Body of pancreas (tissue), 4 donors: ENCODE measurements at places on chromosomes 4 and X. TPM values are rescaled to one million over a fixed set of nuclear protein-coding genes. Genes with fewer than 3 reads are reported as not detected.

The PRIMPOL gene
- total RNA-seq, result 4.6 TPM

- no peak overlapping the region for H3K4me3 ChIP-seq
- no peaks in the 10 kb centered on the region for H3K4me1 ChIP-seq
- no peaks in the 10 kb centered on the region for H3K27me3 ChIP-seq
- no peaks in the 10 kb centered on the region for H3K36me3 ChIP-seq
These were observed 28.1 kb downstream of the XAGE5 start for GRCh38 chrX:52839137-52839536.

DNA sequence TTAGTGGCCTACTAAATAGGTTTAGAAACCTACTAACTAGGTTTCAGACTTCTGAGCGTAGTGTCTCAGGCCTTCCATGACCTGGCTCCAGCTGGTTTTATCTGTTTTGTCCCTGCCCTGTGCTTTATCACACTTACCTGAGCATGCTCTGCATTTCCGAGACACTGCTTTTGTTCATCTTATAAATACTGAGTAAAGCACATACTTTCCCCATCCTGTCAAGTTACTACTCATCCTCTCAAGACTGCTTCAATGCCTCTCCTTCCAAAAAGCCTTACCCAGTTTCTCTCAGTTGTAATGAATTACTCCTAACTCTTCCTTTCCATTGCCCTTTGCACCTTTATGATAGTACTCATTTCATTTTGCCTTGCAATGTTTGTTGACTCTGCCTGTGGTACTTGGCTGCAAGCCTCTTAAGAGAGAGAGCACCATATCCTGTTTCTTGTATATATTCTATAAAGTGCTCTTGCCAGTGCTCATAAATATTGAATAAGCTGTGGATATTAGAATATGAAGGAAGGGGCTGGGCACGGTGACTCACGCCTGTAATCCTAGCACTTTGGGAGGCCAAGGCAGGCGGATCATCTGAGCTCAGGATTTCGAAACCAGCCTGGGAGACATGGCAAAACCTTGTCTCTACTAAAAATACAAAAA is 34.4 kb downstream of the SLAIN2 start:
- H3K27ac ChIP-seq, result peak overlapping the region; percentile 15
- H3K36me3 ChIP-seq, result no peaks in the 10 kb centered on the region
- DNase-seq, result no peak
- peaks cover 16% of the 10 kb centered on the region for H3K4me1 ChIP-seq
- H3K27me3 ChIP-seq, result no peaks in the 10 kb centered on the region

The CACNA1F gene
- 0.26 TPM for total RNA-seq

The TBC1D19 gene
- 22.8 TPM for total RNA-seq

GRCh38 chr4:87309625-87310024 is 13.1 kb downstream of the HSD17B13 start:
- no peak for DNase-seq
- no peak overlapping the region for H3K27ac ChIP-seq
- no peaks in the 10 kb centered on the region for H3K27me3 ChIP-seq
- H3K4me3 ChIP-seq, result no peak overlapping the region
- H3K36me3 ChIP-seq, result no peaks in the 10 kb centered on the region
- peaks cover 28% of the 10 kb centered on the region for H3K4me1 ChIP-seq

GRCh38 chrX:71118032-71118984 is at the start of gene MED12:
Gene MED12, plus strand, starts transcription at chrX:71118596. Its CDS starts 159 bp downstream, at chrX:71118755.
- H3K27me3 ChIP-seq, result no peaks in the 10 kb centered on the region
- peak within 1 kb of the TSS; percentile 4 for H3K27ac ChIP-seq
- peaks cover 14% of the 10 kb centered on the region for H3K4me1 ChIP-seq
- DNase-seq, result peak; percentile 84
- H3K4me3 ChIP-seq, result peak within 1 kb of the TSS; percentile 50

The ASB5 gene
- total RNA-seq, result not detected

- no peaks in the 10 kb centered on the region for H3K27me3 ChIP-seq
- no peaks in the 10 kb centered on the region for H3K36me3 ChIP-seq
- peaks cover 25% of the 10 kb centered on the region for H3K4me1 ChIP-seq
- H3K4me3 ChIP-seq, result peak overlapping the region; percentile 22
These were observed 399 bp downstream of the AIFM1 start for GRCh38 chrX:130165181-130165702.

- no peak overlapping the region for H3K27ac ChIP-seq
- no peak for DNase-seq
- no peaks in the 10 kb centered on the region for H3K36me3 ChIP-seq
- H3K27me3 ChIP-seq, result no peaks in the 10 kb centered on the region
- H3K4me3 ChIP-seq, result no peak overlapping the region
These were observed 54.5 kb downstream of the HTRA3 start for GRCh38 chr4:8323947-8324555.

DNA sequence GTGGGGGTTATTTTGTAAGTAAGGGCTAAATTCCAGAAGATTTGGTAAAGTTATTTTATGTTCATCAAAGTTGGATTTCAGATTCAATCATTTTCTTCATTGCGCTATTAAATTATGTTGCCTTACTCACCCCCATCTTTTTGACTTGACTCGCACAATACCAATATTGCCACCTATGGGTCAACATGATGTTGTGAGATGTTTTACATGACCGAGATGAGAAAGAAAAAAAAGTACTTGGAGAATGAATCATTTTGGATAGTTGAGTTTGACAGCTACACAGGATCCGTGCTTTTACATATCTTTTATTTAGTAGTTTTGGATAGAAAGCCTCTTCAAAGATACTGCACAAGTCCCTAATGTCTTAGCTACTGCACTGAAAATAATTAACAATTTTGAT is 224.2 kb upstream of the EMCN start:
- H3K27me3 ChIP-seq, result no peaks in the 10 kb centered on the region
- H3K36me3 ChIP-seq, result no peaks in the 10 kb centered on the region
- H3K4me3 ChIP-seq, result no peak overlapping the region
- no peak overlapping the region for H3K27ac ChIP-seq
- peaks cover under 1% of the 10 kb centered on the region for H3K4me1 ChIP-seq

DNA sequence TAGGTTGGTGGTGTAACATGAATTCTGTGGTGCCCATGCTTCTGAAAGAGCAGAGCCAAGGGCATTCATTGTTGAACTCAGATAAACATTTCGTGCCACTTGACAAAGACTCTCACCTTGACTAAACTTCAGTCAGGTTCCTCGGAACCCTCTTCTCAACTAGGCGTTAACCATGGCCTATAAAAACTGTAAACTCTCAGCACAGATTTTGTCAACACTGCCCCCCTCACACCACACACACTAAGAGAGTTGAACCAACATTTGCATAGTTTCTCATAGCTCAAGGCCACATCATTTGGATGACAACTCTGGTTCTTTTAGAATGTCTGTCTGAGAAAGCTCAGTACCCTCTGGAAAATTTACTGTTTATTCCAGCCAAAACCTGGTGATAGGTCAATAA is 28.1 kb downstream of the CASP6 start:
- H3K4me1 ChIP-seq, result no peaks in the 10 kb centered on the region
- no peak for DNase-seq
- no peak overlapping the region for H3K4me3 ChIP-seq
- H3K27ac ChIP-seq, result no peak overlapping the region
- no peaks in the 10 kb centered on the region for H3K36me3 ChIP-seq

The SLBP gene
- 23.7 TPM for total RNA-seq

GRCh38 chr4:52714597-52715254 is 36.5 kb downstream of the ERVMER34-1 start:
- no peaks in the 10 kb centered on the region for H3K36me3 ChIP-seq
- no peak overlapping the region for H3K4me3 ChIP-seq
- H3K27ac ChIP-seq, result no peak overlapping the region
- peaks cover 31% of the 10 kb centered on the region for H3K4me1 ChIP-seq
- no peak for DNase-seq

The SEPTIN6 gene
- 4.9 TPM for total RNA-seq

The VCX gene
- not detected for total RNA-seq

The SCD5 gene
- 51.4 TPM for total RNA-seq

The F9 gene
- not detected for total RNA-seq

The NUDT6 gene
- total RNA-seq, result 6.2 TPM

The ASB12 gene
- not detected for total RNA-seq

- H3K4me3 ChIP-seq, result no peak overlapping the region
- no peaks in the 10 kb centered on the region for H3K27me3 ChIP-seq
- peaks cover 37% of the 10 kb centered on the region for H3K4me1 ChIP-seq
- DNase-seq, result no peak
- no peaks in the 10 kb centered on the region for H3K36me3 ChIP-seq
These were observed 273.7 kb downstream of the PTTG2 start for GRCh38 chr4:38233727-38234480.

- no peak overlapping the region for H3K4me3 ChIP-seq
- H3K27ac ChIP-seq, result no peak overlapping the region
- no peaks in the 10 kb centered on the region for H3K27me3 ChIP-seq
- no peaks in the 10 kb centered on the region for H3K36me3 ChIP-seq
These were observed 88.7 kb upstream of the HPF1 start for GRCh38 chr4:169846396-169846795.

The MAGED4B gene
- total RNA-seq, result 7.3 TPM

DNA sequence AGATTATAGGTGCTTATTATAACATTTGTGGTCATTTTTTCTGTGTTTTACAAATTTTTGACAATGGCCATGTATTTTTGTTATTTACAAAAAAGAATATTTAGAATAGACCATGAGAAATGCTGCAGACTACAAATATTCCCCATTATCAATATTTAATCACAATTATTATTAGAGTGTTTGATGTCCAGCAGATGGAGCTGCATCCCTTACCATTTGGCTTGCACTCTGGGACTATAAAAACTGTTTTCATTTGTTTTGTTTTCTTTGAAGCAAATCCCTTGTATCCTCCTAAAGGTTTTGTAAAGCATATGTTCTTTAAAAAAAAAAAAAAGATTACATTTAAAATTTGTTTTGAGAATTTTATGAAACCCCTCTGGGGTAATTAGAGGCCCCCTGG is 85.6 kb upstream of the CXorf66 start:
- H3K36me3 ChIP-seq, result no peaks in the 10 kb centered on the region
- H3K27ac ChIP-seq, result no peak overlapping the region
- H3K27me3 ChIP-seq, result no peaks in the 10 kb centered on the region
- no peak for DNase-seq
- H3K4me3 ChIP-seq, result no peak overlapping the region
- H3K4me1 ChIP-seq, result no peaks in the 10 kb centered on the region

DNA sequence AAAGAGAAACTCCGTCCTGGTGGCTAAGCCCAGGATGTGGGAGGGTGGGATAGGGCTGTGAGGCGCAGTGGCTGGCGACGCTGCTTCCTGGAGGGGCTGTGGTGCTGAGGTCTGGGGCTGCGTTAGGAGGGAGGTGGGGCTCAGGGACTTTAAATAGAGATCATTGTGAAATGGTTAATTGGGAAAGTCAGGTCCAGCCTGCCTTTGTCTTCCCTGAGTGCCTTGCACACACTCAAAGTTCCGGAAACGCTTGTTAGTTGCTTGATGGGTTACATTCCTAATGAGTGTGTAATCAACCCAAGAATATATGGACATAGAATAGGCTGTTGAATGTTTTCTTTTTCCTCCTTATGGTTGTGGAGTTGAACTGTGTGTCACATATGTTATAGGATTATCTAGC is 55.7 kb upstream of the CLDN34 start:
- H3K4me3 ChIP-seq, result no peak overlapping the region
- DNase-seq, result no peak
- no peaks in the 10 kb centered on the region for H3K27me3 ChIP-seq
- H3K4me1 ChIP-seq, result no peaks in the 10 kb centered on the region
- H3K27ac ChIP-seq, result no peak overlapping the region

DNA sequence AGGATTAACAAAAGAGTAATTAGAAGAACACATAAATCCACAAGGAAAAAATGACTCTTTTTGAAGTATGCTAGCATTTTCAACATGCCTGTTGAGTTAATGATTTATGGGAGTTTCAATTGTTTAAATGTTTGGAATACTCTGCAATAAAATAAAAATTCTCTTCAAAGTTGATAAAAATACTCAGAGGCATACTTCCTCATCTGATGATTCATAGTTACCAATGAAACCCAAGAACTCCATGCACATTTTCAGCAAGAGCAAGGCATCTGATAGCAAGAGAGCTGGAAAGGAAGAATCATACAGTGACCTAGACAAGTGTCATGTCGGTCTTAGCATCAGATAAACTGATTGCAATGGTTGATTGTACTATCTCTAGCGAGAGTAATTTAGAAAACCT is 443.7 kb upstream of the ATOH1 start:
- H3K4me1 ChIP-seq, result no peaks in the 10 kb centered on the region
- no peak for DNase-seq
- H3K4me3 ChIP-seq, result no peak overlapping the region
- no peak overlapping the region for H3K27ac ChIP-seq
- H3K27me3 ChIP-seq, result no peaks in the 10 kb centered on the region

The LRAT gene
- not detected for total RNA-seq

The DDIT4L gene
- not detected for total RNA-seq

The PGAM4 gene
- not detected for total RNA-seq

GRCh38 chr4:3407171-3407771 is 34.5 kb upstream of the HGFAC start:
- no peaks in the 10 kb centered on the region for H3K4me1 ChIP-seq
- no peak overlapping the region for H3K27ac ChIP-seq

The NXF2B gene
- not detected for total RNA-seq

The FAM9B gene
- not detected for total RNA-seq

DNA sequence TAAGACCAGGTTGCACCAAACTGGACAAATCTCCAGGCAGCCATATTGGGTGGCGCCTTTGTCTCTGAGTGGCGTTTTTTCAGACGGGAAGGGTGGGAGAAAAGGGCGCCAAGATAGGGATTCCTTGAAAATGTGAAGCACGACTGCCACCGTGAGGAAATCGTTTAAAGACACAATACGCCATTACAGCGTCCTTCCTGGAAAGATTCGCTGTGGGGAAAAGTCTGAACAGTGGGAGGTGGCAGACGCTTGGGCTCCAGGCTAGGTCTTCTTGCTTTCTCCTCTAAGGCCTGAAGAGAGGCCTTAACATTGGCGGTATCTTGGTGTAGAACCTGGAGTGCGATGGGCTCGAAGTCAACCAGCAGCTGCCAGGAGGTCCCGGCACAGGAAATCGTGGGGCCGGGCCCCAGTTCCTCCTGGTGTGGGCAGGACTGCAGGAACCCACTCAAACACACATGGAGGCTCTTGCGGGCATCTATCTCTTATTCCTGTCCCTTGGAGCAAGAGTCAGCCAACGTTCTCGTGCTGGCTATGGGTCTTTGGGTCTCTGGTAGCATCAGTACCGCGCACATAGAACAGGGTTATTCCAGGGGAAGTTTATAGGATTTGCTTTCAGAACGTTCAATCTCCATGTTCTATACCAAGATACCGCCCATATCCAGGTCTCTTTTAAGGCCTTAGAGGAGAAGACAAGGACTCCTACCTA is 208.8 kb downstream of the OR13H1 start:
- H3K27me3 ChIP-seq, result no peaks in the 10 kb centered on the region
- H3K4me1 ChIP-seq, result no peaks in the 10 kb centered on the region
- no peak for DNase-seq

- H3K4me3 ChIP-seq, result no peak overlapping the region
- H3K4me1 ChIP-seq, result no peaks in the 10 kb centered on the region
- no peak overlapping the region for H3K27ac ChIP-seq
- no peak for DNase-seq
These were observed 1454.2 kb downstream of the ARAP2 start for GRCh38 chr4:34790131-34790530.

The SERPINA7 gene
- not detected for total RNA-seq

DNA sequence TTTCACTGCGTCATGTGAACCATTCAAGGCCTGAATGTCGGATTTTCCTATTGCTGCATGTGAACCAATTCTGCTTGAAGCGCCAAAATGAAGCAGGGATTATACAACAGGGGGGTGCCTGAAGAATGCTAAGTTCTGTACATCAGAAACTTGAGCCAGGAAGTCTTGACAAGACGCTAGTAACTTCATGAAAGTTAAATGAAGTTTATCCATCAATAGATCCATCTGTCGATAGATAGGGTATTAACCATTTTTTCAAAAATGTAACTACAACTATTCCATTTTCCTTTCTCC is 590 bp upstream of the NAF1 start:
- DNase-seq, result no peak
- H3K36me3 ChIP-seq, result no peaks in the 10 kb centered on the region
- H3K4me3 ChIP-seq, result peak overlapping the region; percentile 76
- H3K27me3 ChIP-seq, result no peaks in the 10 kb centered on the region

The MAGEA9B gene
- total RNA-seq, result not detected

The DAPP1 gene
- 2.3 TPM for total RNA-seq

- no peak overlapping the region for H3K4me3 ChIP-seq
- H3K4me1 ChIP-seq, result no peaks in the 10 kb centered on the region
- no peaks in the 10 kb centered on the region for H3K27me3 ChIP-seq
These were observed 28.3 kb downstream of the DOCK11 start for GRCh38 chrX:118523920-118524319.
